Myocyte (in vitro differentiated cells): ENCODE measurements at places on chromosomes 12 and 14.

DNA sequence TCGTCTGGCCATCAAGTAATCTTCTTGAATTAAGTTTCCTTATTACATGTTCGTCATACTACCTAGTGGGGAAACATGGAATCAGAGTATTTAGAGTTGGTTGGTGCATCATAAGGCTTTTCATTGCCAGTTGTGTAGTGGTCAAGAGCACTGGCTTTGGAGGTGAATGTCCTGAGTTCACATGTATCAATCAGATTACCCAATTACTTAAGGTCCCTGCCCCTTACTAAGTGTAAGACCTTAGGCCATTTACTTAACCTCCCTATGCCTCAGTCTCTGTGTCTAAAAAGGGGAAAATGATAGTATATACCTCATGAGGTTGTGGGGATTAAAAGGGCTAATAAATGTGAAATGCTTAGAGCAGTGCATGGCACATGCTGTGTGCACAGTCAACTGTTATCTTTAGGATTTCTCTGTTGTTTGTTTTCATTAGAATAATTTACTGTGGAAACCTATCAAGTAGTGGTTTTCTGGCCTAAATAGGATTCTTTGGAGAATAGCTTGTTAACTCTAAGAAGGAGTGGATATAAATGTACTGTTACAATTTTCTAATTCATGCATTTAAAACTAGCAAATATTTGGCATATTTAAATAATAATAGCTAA, 27.0 kb downstream of the MSRB3 start:
- DNase-seq, result no peak

GRCh38 chr14:103529383-103530365, 678 bp downstream of the TRMT61A start:
- DNase-seq, result no peak

DNA sequence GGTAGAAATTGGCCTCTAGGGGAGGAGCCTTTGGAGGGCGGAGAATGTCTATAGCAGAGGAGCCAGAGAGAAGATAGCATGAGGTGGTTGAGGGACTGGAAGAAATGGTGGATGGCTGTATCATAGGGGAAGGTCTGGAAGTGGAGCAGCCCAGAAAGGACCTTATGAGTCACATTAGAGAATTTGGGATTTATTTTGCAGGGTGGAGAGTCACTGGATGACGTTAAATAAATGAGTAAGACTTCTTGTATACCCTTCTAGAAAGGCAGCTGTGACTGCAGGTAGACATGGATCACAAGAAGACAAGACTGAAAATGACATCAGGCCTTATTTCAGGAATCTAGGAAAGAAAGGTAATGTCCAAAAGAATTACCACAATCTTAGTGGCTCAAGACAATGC, 208.2 kb upstream of the TMTC1 start:
- no peak for DNase-seq

- no peak for DNase-seq
Measured at GRCh38 chr14:59925797-59926196, 5.9 kb downstream of the LRRC9 start.

DNA sequence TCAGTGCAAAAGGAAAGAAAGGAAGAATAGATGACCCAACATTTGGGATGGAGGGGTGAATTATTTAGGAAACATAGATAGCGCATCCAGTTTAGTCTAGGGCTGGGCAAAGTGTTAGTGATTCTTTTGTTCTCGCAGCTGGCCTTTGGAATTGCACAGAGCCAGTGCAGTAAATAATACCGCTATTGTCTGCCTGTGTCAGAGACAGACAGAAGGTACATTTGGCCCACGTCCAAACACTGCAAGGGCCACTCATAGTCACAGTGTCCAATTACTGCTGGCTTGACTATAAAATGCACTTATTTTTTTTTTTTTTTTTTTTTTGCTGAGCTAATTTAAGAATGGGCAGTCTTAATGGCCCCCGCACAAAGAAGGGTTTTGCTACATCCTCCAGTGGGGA, 638.6 kb downstream of the BCL11B start:
- no peak for DNase-seq

DNA sequence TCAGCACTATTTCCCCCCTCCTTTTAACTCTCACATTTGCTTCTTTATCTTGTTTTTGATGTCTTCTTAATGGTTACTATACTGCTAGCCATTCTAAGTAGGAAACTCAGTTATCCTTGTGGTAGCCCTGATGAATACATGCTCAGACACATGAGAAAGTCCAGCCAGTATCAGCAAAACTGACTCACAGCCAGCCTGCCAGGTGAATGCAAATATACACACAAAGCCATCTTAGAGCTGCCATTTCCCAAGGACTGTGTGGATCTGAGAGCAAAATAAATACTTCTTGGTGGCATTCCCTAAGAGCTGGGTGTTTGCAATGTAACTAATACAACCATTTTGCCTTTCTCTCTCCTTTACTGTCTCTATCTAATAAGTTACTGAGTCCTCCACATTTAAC, 455.2 kb downstream of the CCER1 start:
- no peak for DNase-seq

DNA sequence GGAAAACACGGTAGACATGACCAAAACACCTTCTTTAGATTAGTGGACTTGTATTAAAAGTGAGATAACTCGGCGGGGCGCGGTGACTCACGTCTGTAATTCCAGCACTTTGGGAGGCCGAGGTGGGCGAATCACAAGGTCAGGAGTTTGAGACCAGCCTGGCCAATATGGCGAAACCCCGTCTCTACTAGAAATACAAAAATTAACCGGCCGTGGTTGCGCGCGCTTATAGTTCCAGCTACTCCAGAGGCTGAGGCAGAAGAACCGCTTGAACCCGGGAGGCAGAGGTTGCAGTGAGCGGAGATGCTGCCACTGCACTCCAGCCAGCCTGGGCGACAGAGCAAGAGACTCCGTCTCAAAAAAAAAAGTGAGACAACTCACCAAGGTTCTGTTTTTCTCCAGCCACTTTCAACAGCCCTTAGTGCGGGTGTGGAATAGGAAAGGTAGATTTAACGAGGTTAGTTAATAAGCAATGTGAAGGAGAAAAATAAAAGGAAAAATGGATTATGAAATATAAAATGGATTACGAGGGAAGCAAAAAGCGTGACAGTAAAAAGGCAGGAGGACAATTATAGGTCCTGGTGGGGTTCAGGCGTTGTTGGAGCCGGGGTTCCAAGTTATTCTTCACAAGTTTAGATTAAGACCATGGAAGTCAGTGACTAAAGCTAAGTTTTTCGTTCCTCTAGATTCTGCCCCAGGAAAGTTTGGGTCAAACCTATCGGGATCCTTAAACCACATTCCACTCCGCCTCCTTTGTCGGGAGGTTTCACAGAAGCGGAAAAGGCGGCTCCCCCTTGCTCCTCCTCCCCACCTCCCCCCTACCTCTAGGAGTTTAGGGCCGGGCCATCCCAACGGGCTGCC, 534 bp downstream of the PPP2R3C start:
- peak; percentile 26 for DNase-seq
